ENCODE measurements at places on chromosomes 7 and 10.

- no peak overlapping the region for H3K4me3 ChIP-seq
- no peak overlapping the region for H3K27ac ChIP-seq
- no peak for DNase-seq
- no peaks in the 10 kb centered on the region for H3K27me3 ChIP-seq
- H3K36me3 ChIP-seq, result peaks cover 4% of the 10 kb centered on the region
Observed at GRCh38 chr10:61994405-61995219, 93.1 kb downstream of the ARID5B start.

- H3K4me1 ChIP-seq, result peaks cover 62% of the 10 kb centered on the region
- H3K27ac ChIP-seq, result peak overlapping the region; percentile 67
- H3K4me3 ChIP-seq, result no peak overlapping the region
- DNase-seq, result peak; percentile 77
- H3K27me3 ChIP-seq, result no peaks in the 10 kb centered on the region
Observed at GRCh38 chr10:79082631-79083596, 14.1 kb downstream of the ZMIZ1 start.

DNA sequence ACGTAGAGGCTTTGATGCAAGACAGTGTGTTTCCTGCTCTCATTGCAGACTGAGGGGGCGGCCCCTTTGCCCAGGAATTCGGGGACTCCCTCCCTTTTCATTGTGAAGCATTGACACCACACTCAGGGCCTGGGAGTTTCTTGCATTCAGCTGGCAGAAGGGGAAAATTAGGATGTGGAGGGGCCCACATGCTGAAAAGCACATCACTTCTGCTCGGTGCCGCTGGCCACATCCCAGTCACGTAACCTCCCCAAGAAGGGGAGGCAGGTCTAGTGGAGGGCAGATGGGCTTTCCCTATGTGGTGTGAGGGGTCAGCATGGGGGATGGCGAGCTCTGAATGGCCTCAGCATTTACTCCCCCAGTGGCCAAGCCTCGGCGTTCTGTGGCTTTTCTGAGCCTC is 47.9 kb downstream of the ADCY1 start:
- H3K4me3 ChIP-seq, result no peak overlapping the region
- H3K27ac ChIP-seq, result no peak overlapping the region
- no peaks in the 10 kb centered on the region for H3K27me3 ChIP-seq
- H3K4me1 ChIP-seq, result no peaks in the 10 kb centered on the region
- DNase-seq, result no peak

DNA sequence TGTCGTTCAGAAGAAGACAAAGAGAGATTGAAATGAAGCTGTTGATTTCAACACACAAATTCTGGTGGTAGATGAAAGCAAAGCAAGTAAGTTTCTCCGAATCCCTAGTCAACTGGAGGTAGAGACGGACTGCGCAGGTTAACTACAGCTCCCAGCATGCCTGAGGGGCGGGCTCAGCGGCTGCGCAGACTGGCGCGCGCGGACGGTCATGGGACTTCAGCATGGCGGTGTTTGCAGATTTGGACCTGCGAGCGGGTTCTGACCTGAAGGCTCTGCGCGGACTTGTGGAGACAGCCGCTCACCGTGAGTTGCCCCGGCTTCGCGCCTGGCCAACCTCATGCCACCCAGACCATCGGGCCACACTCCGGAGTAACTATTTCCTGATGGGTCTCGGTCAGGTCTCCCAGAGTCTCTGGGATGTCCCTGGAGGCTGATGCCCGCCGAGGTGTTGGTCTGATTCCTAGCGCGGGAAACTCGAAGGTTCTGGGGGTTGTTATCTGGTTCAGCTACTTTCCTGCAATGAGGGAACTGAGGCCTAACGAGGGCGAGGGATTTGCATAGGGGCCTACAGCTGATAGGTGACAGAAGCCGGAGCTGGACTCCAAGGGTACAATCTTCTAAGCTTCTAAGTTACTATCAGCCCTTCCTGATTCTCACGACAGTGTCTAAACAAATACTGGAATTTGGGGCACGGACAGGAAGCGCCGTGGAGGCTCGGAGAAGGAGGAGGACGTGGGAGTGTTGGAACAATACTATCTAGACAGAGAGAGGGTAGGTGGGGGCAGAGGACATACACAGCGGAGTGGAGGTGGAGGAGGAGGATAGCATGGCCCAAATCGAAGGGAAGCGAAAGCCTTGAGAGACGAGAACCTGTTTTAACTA is at the start of gene RPP30:
Gene RPP30, plus strand, starts transcription at position 209 of the 882 bp plus-strand sequence. Its CDS starts 13 bp downstream, at position 222.
- peak; percentile 78 for DNase-seq
- H3K4me1 ChIP-seq, result no peaks in the 10 kb centered on the region
- peaks cover 4% of the 10 kb centered on the region for H3K27me3 ChIP-seq

DNA sequence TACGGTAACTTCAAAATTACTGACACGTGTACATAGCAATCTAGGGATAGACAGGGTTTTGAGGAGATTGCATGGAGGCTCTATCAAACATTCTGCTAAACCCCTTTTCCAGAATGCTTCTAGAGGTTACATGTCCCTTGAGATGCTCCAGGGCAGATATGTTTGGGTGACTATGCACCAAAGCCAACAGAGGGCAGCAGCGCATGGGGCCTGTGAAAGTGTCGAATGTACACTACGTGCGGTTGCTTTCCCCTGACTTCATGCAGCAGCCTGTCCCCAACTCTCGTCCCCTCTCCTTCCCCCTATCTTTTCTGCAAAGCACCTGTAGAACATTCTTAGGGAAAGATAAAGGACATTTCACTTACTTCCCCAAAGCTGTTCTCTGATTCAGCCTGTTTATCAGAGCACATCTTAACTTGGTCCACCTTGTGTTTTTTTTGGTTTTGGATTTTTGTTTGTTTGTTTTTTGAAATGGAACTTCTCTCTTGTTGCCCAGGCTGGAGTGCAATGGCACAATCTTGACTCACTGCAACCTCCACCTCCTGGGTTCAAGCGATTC is 90.2 kb downstream of the UBE3C start:
- peaks cover 3% of the 10 kb centered on the region for H3K36me3 ChIP-seq
- DNase-seq, result peak; percentile 9
- H3K4me1 ChIP-seq, result no peaks in the 10 kb centered on the region
- H3K27ac ChIP-seq, result no peak overlapping the region

DNA sequence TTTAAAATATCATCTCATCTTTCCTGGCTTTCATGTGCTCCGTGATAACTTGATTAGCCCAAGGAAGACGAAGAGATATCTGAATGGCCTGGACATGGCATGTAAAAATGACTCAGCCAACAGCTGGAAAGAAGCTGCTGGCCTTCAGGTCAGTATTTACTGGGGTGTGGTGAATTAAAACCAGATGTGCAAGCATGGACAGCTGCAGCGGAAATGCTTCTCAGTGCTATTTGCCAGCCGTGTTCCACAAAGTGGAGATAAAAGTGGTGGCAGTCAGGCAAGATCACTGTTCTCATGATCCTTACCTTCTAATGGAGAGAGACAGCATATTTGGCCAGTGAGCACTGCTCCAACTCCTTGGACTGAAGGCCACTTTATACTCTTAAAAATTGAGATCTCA is 203.1 kb upstream of the VSTM2A start:
- H3K36me3 ChIP-seq, result no peaks in the 10 kb centered on the region
- no peaks in the 10 kb centered on the region for H3K4me1 ChIP-seq
- H3K27ac ChIP-seq, result no peak overlapping the region
- H3K4me3 ChIP-seq, result no peak overlapping the region
- no peak for DNase-seq
- no peaks in the 10 kb centered on the region for H3K27me3 ChIP-seq

- no peak for DNase-seq
- no peaks in the 10 kb centered on the region for H3K4me1 ChIP-seq
- H3K27ac ChIP-seq, result no peak overlapping the region
- H3K4me3 ChIP-seq, result no peak overlapping the region
- H3K36me3 ChIP-seq, result no peaks in the 10 kb centered on the region
Observed at GRCh38 chr10:36573246-36573645, 552.2 kb upstream of the ANKRD30A start.

DNA sequence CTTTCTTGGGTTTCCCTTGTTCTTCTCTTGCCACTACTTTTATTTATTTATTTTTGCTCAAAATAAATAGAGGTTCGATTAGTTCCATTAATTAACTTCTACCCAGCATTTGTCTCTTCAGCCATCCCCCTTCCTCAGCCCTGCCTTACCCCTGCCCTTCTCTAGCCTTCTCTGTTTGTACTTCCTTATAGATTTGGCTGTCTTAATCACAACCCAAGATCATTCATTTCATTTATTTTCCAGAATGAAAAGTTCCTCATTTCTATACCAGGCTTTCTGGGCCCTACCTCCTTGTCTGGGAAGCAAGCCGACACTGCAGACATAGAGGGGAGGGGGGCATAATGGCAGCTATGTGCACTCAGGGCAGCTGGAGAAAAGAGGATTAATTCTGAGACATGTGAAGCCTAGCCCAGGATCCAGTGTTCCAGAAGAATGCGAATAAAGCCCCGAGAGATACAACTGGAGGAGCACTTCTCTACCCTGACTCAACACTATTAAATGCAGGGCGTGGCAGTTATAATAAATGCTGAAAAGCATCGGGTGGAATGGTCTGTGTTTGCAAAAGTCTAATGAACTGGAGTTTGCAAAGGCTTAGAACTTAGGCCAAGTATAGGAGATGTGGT is 6.4 kb upstream of the PDCD4 start:
- H3K4me1 ChIP-seq, result peaks cover 3% of the 10 kb centered on the region
- no peaks in the 10 kb centered on the region for H3K36me3 ChIP-seq
- H3K27ac ChIP-seq, result no peak overlapping the region

- H3K27ac ChIP-seq, result no peak overlapping the region
- no peak overlapping the region for H3K4me3 ChIP-seq
- no peaks in the 10 kb centered on the region for H3K27me3 ChIP-seq
- peaks cover 11% of the 10 kb centered on the region for H3K36me3 ChIP-seq
Observed at GRCh38 chr7:47400001-47400400, 181.9 kb downstream of the TNS3 start.

- no peaks in the 10 kb centered on the region for H3K27me3 ChIP-seq
- H3K4me1 ChIP-seq, result no peaks in the 10 kb centered on the region
- H3K36me3 ChIP-seq, result no peaks in the 10 kb centered on the region
- DNase-seq, result no peak
- no peak overlapping the region for H3K27ac ChIP-seq
Observed at GRCh38 chr10:26455567-26456315, 17.6 kb downstream of the APBB1IP start.

GRCh38 chr10:43734716-43735115 is 86.0 kb upstream of the ZNF32 start:
- H3K4me3 ChIP-seq, result no peak overlapping the region
- DNase-seq, result no peak
- no peaks in the 10 kb centered on the region for H3K36me3 ChIP-seq
- H3K27me3 ChIP-seq, result no peaks in the 10 kb centered on the region

DNA sequence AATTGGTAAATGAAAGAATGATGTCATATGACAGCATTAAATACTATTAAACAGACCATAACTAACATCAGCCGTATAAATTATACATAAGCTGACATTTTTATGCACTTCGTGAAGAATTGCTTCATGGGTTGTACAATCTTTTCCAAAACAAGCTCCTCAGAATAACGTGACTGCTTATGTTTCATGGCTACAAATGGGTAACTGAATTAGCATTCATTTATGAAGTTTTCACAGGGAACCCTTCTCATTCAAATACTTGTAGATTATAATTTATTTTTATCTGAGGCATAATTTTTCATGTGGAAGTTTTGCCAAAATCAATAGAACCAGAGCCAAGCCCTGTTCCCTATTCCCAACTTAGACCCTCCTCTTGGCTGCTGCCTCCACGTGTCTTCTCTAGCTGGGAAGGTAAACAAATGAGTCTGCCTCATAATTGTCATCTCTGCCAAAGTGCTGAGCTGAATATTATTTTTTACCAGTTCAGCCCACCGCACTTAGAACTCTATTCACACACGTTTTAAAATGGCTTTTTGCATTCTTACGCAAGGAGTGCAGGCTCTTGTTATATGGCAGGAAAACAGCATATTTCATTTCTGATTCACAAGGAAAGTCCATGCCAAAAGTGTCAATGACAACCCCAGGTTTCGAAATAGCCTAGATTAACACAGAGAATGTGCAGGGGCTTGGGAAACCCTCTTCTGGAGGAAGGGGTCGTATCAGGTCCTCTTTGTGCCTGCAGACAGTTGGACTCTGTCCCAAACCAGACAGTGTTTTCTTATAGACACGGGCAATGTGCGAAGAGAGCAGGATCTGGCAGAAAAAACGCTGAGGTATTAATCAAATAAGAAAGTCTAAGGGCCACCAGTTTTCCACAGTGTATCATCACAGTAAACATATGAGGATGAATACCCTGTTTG is 370.7 kb upstream of the MGMT start:
- H3K27me3 ChIP-seq, result no peaks in the 10 kb centered on the region
- no peak overlapping the region for H3K4me3 ChIP-seq
- peaks cover 5% of the 10 kb centered on the region for H3K4me1 ChIP-seq
- H3K36me3 ChIP-seq, result no peaks in the 10 kb centered on the region

DNA sequence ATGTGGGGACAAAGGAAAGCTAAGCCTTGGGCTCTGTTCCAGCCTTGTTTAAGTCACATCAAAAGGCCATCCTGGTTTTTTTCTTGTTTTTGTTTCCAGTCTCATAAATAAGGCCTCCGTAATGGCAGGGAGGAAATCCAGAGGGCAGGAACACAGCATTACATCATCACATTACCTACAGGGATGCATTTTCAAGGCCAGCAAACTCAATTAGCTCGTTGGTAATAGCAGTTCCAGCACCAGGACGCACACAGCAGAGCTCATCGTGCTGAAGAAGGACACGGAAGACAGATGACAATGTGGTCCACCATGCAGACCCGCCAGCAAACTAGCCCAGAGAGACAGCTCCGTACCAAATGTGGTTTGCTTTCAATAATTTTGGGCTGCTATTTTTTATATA is 1209.2 kb downstream of the TYW1 start:
- no peaks in the 10 kb centered on the region for H3K4me1 ChIP-seq
- no peak overlapping the region for H3K27ac ChIP-seq
- no peak for DNase-seq
- H3K4me3 ChIP-seq, result no peak overlapping the region
- H3K27me3 ChIP-seq, result no peaks in the 10 kb centered on the region
- H3K36me3 ChIP-seq, result no peaks in the 10 kb centered on the region

DNA sequence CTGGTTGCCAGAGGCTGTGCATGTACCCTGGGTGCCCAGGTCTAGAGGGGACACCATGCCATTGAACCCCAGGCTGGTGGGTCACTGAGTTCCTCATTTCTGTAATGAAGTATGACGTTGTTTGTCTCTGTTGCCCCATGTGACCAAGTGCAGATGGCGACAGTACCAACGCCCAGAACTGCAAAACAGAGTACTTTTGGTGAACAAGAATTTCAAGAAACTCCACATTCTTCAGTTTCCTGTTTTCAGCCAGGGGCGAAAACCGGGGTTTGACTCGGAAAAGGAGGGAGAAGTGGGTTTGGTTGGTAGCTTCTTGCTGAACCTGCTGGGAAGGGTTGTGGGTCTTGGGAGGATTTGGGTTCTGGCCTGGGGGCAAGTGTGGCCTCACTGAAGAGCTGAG is 18.2 kb downstream of the CYP17A1 start:
- H3K27ac ChIP-seq, result no peak overlapping the region
- peaks cover 21% of the 10 kb centered on the region for H3K4me1 ChIP-seq
- no peak overlapping the region for H3K4me3 ChIP-seq

- no peaks in the 10 kb centered on the region for H3K27me3 ChIP-seq
- H3K4me1 ChIP-seq, result no peaks in the 10 kb centered on the region
- no peak overlapping the region for H3K27ac ChIP-seq
- H3K36me3 ChIP-seq, result no peaks in the 10 kb centered on the region
- DNase-seq, result peak; percentile 45
Observed at GRCh38 chr7:84949501-84949900, 237.4 kb downstream of the SEMA3D start.

- no peaks in the 10 kb centered on the region for H3K27me3 ChIP-seq
- H3K36me3 ChIP-seq, result no peaks in the 10 kb centered on the region
- no peak for DNase-seq
- no peak overlapping the region for H3K4me3 ChIP-seq
Observed at GRCh38 chr7:95113590-95113989, 206.2 kb downstream of the PPP1R9A start.

GRCh38 chr7:103811290-103811689 is 178.2 kb downstream of the RELN start:
- no peaks in the 10 kb centered on the region for H3K4me1 ChIP-seq
- no peak for DNase-seq
- no peaks in the 10 kb centered on the region for H3K36me3 ChIP-seq
- no peaks in the 10 kb centered on the region for H3K27me3 ChIP-seq
- no peak overlapping the region for H3K27ac ChIP-seq
- no peak overlapping the region for H3K4me3 ChIP-seq

All from fibroblast of lung (primary cell).